Stimulated activated CD4-positive, alpha-beta T cell treated with anti-CD3 and anti-CD28 coated beads, Interleukin-1b, Interleukin-23, amount 100 ng/mL, for 1 hour (primary cell): ENCODE measurements at places on chromosomes 6 and 20.

GRCh38 chr6:51959744-51960383 is 127.5 kb downstream of the PKHD1 start:
- DNase-seq = no peak

DNA sequence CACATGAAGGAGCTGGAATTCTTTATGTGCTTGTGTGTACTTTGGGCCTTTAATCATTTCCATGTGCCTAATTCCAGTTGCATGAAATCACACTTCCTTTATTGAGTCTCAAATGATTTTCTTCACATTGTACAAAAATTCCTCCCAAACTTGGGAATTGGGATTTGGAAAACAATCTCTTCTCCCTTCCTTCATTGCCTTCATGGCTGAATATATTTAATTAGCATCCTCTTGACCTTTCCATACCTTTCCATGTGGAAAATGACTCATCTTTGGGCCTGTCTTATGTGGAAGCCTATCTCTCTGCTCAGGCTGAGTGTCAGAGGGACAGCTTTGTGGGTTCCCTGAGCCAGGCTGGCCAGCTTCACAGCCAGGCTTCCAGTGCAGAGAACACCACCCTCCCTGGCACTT is 33.0 kb upstream of the CDH4 start:
- DNase-seq = no peak

- no peak for DNase-seq
Measured at GRCh38 chr6:82015043-82015442, 232.5 kb downstream of the IBTK start.

- DNase-seq = no peak
Measured at GRCh38 chr20:59788196-59788735, 145.2 kb downstream of the SYCP2 start.

DNA sequence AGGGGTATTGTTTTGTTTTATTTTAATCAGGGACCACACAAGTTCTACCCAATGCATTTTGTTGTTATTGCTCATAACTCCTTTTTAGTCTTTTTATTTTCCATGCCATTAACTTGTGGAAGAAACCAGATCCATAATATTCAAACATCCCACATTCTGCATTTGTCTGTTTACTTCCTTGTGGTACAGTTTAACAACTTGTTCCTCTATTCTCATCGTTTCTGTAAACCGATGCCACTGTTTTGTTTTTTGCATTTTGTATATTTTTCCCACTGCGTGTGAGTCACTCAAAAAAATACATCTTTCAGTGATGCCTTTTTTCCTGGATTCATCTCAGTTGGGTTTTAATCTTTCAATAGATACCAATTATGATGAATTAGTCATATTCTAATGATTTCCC is 22.3 kb downstream of the SF3B5 start:
- DNase-seq = no peak

DNA sequence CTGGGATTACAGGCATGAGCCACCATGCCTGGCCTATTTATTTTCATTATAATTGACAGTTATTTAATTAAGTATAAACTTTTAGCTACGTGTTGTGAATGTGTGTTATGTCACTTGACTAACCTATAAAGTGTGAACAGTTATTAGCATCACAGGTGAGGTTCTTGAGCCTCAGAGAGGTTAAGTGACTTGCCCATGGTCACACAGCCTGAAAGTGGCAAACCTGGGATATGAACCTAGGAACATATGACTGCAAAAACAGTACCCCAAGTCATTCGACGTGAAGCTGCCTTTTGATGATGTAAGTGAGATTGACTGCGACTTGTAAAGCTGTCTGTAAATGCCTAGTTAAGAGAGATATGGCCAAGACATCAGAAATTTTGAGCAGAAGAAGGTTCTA is 77.9 kb upstream of the SALL4 start:
- DNase-seq = no peak

- no peak for DNase-seq
Measured at GRCh38 chr6:64803470-64804166, 903.4 kb downstream of the EYS start.

DNA sequence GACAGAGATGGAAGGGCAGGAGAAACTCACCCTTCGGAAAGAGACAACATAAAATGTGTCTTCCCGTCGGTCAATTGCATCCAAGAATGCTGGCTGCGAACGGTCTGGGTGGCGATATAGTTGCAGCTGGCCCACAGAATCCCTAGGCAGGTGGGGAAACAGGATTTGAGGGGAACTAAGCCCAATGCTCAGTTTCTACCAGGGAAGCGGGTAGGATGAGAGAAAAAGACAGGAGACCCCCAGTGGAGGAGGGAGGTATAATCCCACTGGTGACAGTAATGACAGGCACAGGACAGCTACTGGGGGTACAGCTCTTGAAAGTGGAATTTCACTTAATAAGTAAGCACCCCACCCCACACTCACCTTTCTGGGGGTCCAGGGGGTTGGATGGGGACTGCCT is 7.5 kb upstream of the TNXB start:
- DNase-seq = no peak

GRCh38 chr6:157298216-157298724 is 25.0 kb downstream of the TMEM242 start:
- DNase-seq = no peak
